ENCODE measurements at places on chromosomes 3 and 15. TPM values are rescaled to one million over a fixed set of nuclear protein-coding genes. Genes with fewer than 3 reads are reported as not detected.

DNA sequence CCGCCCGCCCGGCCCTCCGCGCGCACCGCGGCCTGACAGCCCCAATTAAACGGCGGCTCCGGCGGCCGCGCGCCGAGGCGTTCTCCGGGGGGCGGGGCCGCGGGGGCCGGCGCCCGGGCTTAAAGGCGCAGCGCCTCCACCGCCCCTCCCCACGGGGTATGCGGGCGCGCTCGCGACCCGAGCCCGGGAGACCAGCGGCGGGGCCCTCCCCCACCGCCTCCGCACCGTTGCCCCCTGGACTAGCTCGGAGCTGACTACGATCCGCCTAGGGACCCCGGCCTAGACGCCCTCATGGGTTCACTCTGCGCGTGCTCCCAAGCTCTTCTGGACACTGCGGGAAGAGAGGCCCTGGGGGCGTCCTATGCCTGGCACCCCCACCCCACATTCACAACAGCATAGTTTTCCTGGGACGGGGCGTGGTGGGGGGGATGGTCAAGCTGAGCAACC is at the start of gene DUSP7:
Gene DUSP7 (minus strand): TSS at position 51 of the 447 bp plus-strand sequence. CDS start 205 bp downstream, outside the sequence.
- peak; percentile 25 for ATAC-seq

CCR1 gene
- total RNA-seq, result 1.8 TPM

MRPS25 gene
- total RNA-seq, result 80.5 TPM

DNA sequence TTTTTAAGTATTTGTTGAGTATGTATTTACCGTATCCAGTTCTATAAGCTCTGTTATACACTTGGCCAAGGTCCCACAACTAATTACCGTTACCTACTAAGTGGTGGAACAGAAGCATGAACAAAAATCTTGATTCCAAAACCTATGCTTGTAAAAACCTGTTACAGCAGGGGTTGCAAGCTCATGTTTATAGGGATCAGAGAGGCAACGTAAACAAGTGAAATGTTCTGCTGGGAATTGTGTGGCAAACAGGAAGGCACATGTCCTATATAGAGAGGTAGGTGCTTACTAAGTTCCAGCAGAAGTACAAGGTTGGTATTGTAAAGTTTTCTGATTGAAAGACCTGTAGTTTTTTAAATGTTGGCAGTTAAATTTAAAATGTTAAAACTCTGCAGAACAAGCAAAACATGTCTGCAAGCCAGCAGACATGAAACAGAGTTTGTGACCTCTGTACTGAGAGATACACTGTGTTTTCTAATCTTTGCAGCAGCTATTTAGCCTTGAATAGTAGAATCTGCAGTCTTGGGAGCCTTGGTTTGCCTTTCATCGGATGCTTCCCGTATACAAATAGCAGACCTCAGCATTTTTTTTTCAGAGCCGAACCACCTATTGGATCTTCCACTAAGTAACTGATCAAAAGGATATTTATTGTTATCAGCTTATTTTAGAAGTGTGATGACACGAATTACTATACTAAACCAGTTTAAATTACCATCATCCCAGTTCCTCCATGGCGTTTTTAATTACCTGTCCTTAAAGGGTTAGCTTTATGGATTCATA is 11.4 kb downstream of the IREB2 start:
- no peak for ATAC-seq

GRCh38 chr3:141051443-141052200 is 475 bp downstream of the SPSB4 start:
- no peak for ATAC-seq
